Stimulated activated CD4-positive, alpha-beta T cell treated with anti-CD3 and anti-CD28 coated beads, TNF-alpha, amount 100 ng/mL, for 24 hours (primary cell): ENCODE measurements at places on chromosomes 4 and X.

- no peak for DNase-seq
These were observed 223.0 kb upstream of the EPHA5 start for GRCh38 chr4:65893271-65893670.

GRCh38 chrX:54288968-54289367 is 68.9 kb downstream of the WNK3 start:
- DNase-seq, result no peak

DNA sequence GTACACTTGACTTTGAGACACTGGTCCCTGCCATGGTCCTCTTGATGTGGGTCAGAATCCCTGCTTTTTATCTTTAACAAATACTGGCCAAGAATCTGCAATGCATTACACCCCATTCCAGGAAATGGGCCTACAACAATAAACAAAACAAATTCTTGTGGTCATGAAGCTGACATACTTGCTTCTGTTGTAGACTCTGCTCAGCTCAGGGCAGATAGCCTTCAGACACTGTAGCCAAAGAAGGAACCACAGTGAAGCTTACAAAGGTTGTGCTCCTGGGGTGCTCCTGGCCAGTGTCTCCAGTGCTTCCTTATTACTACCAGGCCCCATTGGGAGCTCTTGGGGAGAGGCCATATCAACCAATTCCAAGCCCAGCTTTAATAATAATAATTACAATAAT is 21.8 kb downstream of the KIAA1210 start:
- DNase-seq, result no peak

DNA sequence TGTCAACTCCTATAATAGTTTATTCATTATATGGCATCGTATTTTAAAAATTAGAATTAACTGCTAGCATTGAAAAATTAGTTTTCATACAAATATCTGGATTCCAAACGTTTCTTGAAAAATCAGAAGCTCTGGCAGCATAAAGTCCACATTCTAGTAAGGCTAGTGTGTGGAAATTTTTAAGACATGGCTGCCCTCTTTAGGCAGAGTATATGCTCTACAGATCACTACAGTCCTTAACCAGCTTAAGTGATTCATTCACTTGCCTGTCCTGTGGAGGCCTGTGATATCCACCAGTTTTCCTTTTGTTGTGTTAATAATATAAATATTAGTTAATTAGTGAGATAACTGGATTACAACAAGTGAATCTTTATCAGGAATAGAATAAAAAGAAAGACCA is 287.2 kb downstream of the OPHN1 start:
- DNase-seq, result no peak

DNA sequence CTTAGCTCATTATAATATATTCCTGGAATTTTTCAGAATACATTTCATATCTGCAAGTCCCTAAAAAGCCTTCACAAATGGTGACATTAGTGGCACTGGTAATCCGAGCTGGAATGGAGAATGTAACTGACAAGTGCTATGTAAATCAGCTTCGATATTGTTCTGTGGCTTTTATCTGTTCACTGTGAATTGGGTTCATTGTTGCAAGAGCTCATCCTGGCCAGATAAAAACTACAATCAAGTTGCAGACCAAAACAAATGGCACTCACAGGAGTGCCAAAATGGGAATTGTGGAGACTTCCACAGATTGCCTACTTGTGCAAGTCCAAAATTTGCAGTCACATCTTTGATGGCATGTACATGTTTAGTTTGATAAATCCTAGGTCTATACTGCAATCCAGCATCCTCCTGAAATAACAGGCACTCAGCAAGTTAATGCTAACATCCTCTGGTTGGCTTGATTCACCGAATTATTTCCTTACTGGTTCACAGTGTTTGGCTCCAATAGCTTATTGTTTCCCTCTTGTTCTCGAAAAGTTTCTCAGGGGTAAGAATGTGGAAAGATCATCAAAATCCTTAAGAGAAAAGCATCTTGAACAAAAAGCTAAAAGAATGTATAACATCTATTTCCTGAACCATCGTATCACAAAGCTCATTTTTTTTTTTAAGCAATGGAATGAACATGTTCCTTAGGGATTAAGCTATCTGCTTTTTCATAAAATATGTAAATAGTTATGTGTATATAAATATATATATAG is 904.9 kb downstream of the CENPC start:
- DNase-seq, result no peak

GRCh38 chr4:575281-576141 is 584 bp downstream of the TMEM271 start:
- DNase-seq, result no peak

- DNase-seq, result no peak
These were observed 71.8 kb downstream of the PSAPL1 start for GRCh38 chr4:7362862-7363430.

- no peak for DNase-seq
These were observed 161.9 kb downstream of the PHF8 start for GRCh38 chrX:53882331-53882730.
